Cardiac fibroblast (primary cell): ENCODE measurements at places on chromosomes 6 and 20.

GRCh38 chr20:19004975-19005374, 191.4 kb downstream of the SCP2D1 start:
- no peak for DNase-seq

GRCh38 chr20:33249456-33249855, 13.7 kb downstream of the BPIFA1 start:
- DNase-seq, result no peak

GRCh38 chr6:102742028-102742427, 1348.5 kb downstream of the GRIK2 start:
- DNase-seq, result no peak

GRCh38 chr6:101760843-101761621, 367.5 kb downstream of the GRIK2 start:
- DNase-seq, result peak; percentile 94

DNA sequence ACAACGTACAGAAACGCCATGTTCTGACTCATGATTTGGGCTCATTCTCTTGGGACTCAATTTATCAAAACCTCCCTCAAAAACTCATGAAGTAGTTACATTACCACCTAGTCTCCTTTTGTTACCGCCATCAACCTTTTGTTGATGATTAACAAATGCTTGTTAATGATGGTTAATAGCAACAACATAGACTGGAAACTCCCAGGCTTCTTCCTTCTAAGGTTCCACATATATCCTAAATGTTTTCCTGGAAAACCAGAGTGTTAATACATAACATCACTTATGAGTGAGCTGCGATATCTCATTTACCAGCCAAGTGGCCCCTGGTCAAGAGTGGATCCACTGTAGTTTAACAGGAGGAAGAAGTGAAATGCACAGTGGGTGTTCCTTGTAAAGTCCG, 176.3 kb downstream of the ERMARD start:
- DNase-seq, result no peak

- no peak for DNase-seq
Measured at GRCh38 chr20:56043227-56043626, 37.9 kb upstream of the CBLN4 start.

- DNase-seq, result no peak
Measured at GRCh38 chr6:106439459-106439858, 78.9 kb downstream of the CRYBG1 start.

- DNase-seq, result peak; percentile 85
Measured at GRCh38 chr20:41169791-41170351, 32.5 kb downstream of the PLCG1 start.

DNA sequence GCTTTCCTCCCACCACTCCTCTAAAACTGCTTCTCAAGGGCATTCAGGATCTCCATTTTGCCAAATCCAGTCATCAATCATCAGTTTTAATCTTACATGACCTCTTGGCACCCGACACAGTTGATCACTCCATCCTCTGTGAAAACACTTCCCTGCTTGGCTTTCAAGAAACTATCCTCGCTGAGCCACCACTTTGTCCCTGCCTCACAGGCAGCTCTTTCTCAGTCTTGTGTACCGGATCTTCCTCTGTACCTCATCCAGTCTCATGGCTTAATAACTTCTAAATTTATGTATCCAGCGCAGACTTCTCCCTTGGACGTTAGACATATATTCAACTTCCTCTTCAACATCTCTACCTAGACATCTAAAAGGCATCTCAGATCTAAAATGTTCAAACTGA, 89.9 kb downstream of the BTBD9 start:
- no peak for DNase-seq

- DNase-seq, result no peak
Measured at GRCh38 chr6:72976484-72976883, 248.8 kb downstream of the KHDC1L start.

GRCh38 chr6:1611572-1612298, 2.0 kb downstream of the FOXC1 start:
- DNase-seq, result no peak

GRCh38 chr6:73691512-73691911, 4.5 kb upstream of the CD109 start:
- DNase-seq, result peak; percentile 32

GRCh38 chr6:19137505-19137904, 699.7 kb upstream of the ID4 start:
- no peak for DNase-seq
